ENCODE measurements at places on chromosomes 4 and X.

DNA sequence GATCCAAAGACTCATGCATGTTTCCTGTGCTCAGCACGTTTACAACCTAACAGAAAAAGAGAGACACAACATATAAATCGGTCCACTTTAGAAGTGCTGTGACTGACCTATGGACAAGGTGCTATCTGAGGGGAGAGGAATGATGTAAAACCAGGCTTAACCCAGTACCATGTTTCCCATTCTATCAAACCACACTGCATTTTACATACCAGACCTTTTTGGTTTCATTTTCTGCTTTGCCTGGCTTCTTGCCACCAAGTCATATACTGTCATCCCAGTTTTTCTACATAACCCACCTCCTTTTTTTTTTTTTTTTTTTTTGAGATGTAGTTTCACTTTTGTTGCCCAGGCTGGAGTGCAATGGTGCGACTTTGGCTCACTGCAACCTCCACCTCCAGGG is 82.2 kb downstream of the KLF8 start:
- no peak for DNase-seq

- no peak for DNase-seq
Measured at GRCh38 chr4:7026107-7026506, 17.1 kb upstream of the TADA2B start.

DNA sequence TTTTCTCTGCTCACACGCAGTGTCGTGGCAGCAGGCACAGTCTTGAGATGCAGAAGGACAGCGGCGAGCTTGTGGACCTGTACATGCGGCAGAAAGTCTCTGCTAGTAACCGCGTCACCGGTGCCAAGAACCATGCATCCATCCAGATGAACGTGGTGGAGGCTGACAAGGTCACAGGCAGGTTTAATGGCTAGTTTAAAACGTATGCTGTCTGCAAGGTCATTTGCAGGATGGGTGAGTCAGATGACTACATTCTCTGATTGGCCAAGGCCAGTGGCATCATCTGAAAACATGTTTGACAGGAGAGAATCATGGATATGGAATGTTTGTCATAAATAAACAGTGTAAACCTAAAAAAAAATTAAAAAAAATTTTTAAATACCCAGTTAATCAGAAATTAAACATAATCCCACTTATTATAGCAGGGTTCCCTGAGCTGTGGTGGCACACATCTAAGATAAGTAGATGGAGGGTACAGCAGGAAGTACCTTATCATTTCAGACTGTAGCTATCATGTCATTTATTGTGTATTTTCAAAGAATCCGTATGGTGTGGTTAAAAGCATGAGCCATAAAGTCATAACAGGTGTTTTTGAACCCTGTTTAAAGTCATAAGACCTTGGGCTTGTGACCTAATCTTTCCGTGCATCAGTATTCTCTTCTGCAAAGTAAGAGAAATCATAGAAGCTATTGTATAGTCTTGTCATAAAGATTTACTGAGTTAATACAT is 7.5 kb upstream of the BMP2K start:
- no peak for DNase-seq

DNA sequence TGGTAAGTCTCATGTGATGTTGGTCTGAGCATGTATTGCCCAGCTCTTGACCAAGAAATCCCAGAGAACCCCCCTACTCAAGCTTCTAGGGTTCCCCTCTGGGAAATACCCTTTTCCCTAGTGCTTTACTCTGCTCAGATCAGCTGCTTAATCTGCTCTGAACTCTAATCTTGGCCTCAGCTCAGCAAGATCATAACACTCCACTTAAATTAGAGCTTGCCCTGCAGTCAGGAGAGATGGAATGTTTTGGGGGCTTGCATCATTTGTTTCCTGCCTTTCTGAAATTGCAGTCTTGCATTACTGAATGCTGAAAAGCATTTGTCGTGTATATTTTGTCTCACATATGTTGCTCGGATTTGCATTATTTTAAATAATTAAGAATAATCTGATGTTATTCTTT is 1153.6 kb downstream of the FSTL5 start:
- no peak for DNase-seq

- DNase-seq = peak; percentile 20
Measured at GRCh38 chr4:112895811-112896608, 153.4 kb upstream of the ANK2 start.

DNA sequence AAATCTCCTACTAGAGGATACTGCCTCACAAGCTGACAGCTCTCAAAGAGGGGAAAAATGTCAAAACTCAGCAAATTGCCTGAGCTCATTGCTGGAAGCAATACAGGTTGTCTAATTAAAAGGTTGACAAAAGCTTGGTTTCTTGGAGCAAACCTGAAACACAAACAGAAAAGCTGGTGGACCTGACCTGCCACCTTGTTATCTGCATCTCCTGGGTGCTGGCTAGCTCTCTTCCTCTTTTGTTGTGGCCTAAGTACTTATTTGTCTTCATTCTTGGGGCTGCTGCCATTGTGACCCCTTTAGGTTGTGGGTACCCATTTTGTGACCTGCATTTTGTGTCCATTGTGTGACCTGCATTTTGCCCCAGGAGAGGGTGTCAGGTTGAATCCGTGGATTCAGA is 184.5 kb downstream of the KIT start:
- DNase-seq = no peak

- DNase-seq = no peak
Measured at GRCh38 chrX:29671421-29671820, 543.9 kb upstream of the MAGEB2 start.

DNA sequence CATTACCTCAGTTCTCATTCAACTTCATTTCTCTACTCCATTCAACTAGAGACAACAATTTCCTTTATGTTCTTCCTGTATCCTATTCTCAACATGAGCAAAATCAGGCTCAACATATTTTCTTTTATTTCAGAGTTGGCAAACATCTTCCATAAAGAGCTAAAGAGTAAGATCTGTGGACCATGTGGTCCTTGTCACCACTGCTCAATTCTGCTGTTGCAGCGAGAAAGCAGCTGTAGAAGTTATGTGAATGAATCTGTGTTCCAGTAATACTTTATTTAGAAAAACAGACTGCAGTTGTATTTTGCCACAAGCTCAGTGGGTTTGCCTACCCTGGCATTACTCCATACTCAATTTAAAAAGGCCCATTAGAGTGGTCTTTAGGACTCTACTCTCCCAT is 2057.3 kb downstream of the ARAP2 start:
- DNase-seq = no peak

DNA sequence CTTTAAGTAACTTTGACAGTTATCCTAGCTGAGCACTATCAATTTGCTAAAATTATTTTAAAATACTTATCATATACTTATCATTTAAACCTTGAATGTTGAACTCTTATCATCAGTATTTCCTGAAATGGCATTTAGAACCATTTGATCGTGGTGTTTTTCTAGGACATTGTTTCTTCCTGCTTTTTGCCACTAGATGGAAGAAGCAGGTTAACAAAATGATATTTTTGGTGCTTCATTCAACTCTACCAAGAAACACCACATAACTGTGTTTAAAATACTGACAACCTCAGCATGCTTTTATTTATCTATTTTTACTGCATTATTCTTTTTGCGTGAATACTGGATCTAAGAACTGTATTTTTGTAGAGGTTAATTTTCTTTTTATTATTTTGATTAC is 44.6 kb downstream of the C4orf33 start:
- DNase-seq = no peak

DNA sequence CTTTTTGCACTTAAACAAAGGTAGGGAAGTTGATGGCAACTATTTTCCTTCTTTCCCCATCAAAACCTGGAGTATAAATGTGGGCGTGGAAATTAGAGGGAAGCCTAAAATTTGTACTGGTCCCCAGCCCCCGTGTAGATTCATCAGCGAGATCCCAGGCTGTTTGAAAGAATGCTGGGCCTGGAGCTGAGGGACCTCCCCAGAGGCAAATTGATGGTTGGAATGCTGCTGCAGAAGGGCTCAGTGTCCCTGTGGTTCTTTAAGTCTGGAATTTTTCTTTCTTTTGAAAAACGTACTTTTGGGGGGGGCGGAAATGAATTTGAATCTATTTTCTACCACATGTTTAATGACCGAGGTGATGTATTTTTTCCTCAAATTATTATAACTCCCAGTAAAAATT is 197.2 kb downstream of the CBR4 start:
- no peak for DNase-seq

- DNase-seq = no peak
Measured at GRCh38 chr4:102196221-102196620, 149.1 kb downstream of the SLC39A8 start.

GRCh38 chr4:187469627-187470026 is 525.9 kb upstream of the ZFP42 start:
- no peak for DNase-seq

- peak; percentile 50 for DNase-seq
Measured at GRCh38 chr4:60389633-60390032, 810.5 kb upstream of the ADGRL3 start.

DNA sequence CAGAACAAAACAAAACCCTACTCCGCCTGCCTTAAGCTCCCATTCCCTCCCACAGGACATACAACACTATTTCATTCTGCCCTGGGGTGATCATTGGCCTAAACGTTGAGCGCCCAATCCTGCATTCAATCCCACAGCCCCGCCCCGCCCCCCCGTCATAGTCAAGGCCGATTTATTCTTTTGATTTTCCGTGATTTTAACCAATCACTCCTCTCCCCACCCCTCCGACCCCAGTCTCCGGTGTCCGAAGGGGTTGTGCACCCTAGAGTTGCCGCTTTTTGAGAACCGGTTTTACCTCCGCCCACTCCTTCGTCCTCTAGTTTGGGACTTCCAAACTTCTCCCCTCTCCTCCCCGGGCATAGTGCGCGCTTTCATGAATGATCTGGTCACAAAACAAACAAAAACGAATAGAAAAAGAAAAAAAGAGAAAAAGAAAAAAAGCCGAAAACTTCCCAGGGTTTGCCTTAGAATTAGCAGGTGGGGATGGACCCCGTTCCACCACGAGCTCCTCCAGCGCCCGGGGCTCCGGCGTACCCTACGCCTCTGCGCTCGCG is 446 bp upstream of the UBE2A start:
- DNase-seq = no peak

DNA sequence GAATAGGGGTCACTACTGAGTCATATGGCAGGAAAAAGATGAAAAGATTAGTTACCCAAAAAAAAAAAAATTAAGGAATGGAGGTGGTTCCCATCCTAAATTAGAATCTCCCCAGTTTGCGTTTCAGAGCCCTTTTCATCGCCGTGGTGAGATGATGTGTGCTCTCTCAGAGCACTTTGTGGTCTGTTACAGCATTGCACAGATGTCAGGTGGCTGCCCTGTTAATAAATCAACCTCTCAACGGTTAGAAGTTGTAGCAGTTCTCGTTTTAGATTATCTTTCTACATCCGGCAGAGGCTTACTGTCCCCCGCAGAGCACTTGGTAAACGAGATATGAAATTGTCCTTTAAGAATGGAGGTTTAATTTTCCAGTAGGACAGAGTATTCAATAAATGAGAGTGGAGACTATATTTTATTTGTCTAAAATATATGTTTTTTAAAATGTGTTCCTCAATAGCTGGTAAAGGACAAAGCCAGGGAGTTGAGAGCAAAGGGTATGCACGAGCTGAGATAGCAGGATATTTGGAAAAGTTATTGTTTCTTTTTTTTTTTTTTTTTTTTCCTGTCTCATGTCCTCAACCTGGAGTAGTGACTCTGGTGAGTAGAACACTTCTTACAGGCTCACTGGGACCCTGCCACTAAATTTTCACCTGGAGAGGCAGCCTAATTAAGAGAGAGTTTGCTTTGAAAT is 26.9 kb downstream of the AFF1 start:
- DNase-seq = no peak

- DNase-seq = no peak
Measured at GRCh38 chr4:7912826-7913225, 26.8 kb downstream of the AFAP1 start.

DNA sequence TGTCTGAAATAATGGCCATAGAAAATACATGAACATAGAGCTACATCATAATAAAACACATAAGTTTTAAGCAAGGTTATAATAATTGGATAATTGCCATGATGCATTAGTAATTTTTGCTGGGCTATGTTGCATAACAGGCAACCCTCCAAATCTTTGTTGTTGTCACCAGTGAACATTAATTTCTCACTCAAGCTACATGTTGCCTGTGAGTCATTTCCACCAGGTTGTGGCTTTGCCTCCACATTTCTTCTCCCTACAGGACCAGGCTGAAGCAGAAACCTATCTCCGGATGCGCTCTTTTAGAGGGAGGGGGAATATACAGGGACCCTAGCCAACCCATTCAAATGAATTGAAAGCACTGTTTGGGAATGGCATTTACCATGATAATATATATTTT is 347.7 kb downstream of the GABRG1 start:
- DNase-seq = no peak

DNA sequence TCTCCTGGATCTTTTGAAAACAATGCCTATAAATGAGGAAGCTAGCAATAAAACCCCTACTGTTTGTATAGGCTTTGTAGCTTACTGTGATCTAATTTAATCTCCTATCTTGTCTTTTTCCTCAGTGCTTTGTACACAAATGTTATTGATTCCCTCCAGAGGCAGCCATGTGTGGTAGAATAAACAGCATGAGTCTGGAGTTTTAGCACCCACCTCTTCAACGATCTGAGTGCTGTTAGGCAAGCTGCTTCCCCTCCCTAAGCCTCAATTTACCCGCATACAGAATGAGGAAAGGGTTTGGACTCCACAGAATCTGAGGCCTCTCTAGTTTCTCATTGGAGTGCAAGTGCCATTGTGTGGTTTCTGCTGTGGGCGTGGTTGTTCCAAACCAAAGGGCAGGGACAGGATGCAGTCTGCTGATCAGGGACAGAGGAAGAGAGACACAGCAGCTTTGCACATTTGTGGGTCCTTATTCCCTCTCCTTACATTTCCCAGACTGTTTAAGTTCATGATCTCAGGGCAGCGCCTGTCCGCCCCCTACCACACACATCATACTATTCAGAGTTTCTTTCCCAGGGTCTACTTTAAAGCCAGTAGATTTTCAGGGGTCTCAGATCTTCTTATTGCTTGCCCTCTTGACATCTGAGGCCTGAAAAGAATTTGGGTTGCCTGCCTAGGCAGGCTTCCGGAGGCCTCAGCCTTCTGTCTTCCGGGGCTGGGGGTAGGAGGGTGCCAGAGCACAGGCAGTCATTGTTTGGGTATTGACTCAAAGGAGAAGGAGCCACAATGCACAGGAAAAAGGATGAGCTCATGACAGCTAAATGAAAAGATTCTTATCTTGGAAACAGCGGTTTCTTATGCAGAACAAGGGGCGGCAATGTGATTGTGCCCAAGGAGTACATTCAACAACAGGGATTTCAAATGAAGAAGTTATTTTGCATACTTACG is 114.9 kb upstream of the TEX13D start:
- no peak for DNase-seq

DNA sequence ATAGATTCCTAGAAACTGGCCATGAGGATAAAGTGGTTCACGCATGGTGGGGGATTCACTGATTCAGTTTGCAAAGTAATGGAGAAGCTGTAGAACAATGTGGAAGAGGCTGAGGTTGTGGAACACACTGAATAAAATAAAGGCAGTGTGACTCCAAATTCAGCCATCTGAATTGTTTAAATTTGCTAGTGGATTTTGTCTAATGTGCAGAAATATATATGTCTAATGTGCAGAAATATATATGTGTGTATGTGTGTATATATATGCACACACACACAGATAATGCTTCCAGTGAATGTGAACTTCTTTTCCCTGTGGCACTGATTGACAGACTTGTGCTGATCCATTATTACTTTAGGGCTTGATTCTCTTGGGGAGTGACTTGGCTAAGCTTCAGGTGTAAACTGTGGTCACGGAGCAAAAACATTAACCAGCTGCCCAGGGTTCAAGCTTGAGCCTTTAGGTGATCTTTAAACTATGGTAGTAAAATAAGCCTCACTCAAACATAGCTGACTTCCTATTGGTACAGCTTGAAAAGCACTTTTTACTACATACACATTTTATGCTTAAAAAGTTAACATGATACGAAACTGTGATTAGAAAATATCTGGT is 3.5 kb downstream of the STBD1 start:
- DNase-seq = no peak

- DNase-seq = peak; percentile 7
Measured at GRCh38 chr4:24003496-24003895, 113.6 kb upstream of the PPARGC1A start.

Data from iPS DF 19.7 (cell line).